Motor neuron (in vitro differentiated cells): ENCODE measurements at places on chromosomes 13 and 19.
A peak's percentile ranks its signal among the peaks of the same experiment; 100 is the strongest.

DNA sequence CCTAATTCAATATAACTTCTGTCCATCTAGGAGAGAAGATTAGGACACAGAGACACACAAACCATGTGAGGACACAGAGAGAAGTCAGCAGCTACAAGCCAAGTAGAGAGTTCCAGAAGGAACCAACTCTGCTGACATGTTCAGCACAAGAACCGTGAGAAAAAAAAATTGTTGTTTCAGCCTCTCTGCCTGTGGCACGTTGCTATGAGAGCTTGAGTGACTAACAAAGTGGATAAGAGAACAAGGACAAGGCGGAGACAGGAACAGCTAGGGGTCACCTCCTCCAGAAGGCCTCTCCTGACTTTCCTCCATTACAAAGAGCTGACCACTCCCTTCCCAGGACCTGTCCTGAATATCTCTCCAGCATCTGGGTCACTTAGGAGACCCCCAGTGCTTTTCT, 5.6 kb upstream of the SIGLEC12 start:
- ATAC-seq, result no peak

DNA sequence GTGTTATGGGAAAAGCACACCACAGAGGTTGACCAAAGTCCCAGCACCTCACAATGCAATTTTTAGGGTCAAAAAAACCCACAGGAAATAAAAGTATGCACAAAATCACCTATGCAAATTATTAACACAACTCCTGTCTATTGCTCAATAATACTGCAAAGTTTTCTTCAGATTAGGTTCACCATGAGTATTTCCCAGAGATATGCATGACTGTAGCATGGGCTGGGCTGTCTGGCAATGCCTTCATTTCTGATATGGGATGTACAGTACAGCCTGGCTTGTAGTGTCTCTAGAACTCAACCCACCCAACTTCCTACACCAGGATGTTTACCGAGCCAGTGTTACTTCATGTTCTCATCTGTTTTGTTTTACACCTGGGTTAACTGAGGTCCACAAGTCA, 698.7 kb upstream of the ARGLU1 start:
- ATAC-seq, result no peak

DNA sequence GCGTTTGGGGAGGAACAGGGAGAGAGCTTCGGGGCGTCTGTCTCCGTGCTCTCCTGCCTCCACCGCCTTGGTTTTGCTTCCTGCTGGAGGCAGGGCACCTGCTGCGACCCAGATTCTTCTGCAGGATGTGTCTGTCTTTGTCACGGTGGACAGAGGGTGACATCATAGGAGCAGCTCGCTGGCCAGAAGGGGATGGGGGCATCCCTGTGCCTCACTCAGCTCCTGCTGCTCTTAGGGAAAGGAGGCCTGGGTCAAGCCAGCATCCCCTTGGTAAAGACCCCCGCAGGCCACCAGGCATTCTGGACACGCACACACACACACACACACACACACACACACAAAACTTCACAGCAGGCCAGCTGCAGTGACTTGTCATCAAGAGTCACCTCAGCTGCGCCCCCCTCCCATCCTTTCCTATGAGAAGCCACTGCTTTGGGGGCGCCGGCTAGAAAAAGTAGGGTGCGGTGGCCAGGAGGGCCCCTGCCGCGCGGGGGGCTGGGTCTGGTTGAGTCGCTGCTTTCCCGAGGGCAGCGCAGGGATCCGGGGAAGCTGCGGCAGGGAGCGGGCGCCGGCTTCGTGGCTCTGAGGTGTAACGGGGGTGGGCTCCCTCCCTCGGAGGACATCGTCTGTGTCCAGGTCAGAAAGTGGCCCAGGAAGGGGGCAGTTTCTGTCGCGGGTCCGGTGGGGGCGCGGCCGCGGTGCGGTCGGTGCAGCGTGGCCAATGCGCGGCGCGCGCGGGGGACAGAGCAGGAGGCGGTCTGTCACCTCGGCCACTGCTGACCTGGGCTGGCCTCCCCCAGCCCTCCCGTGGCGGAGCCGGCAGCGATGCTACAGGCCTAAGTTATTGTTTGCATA, 15.8 kb upstream of the NPAS1 start:
- ATAC-seq, result peak; percentile 19

DNA sequence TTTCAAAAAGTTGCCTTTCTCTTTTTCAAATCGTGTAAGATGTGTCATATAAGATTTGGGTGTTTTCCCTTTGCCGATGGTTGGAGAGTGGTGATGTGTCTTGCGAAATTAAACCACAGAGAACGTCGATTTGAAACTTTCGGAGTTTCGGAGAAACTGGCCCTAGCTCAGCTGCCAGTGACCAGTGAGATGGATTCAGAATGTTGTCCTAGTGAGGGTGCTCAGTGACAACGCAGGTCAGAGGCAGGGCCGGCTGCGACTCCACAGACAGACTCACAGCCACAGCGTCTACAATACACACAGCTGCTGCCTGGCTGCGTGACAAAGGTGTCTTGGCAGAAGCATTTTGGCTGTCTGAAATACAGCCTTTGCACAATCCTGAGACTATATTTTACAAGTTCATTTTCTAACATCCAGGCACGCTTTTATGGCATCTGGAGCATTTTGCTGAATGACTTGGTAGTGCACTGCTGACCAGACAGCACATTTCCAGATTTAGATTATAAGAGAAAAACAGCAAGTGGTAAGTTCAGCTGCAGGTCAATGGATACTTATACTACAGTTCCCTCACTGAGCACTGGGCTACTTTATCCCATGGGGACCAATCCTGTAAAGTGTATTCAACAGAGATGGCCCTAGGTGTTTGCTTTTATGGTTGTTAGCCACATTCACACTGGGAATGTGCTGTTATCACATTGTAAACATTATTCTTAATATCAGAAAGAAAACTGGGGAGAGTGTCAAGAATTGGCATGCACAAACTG, 207.5 kb downstream of the KCNRG start:
- no peak for ATAC-seq

DNA sequence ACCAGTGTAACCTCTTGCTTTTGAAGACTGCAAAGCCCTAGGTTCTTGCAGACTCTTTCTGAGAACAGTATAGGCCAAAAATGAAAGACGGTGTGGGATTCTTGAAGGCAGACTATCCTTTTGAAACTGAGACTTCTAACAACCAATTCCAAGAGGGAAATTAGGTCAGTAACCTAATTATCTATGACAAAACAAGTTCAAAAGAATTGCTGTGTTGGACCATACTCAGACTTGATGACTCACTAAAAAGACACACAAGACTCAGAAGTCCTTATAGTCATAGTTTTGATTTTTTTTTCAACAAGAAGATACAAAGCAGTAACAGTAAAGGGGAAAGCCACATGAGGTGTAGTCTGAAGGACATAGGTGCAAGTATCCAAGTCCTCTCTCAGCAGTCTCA, 624.0 kb upstream of the GPC6 start:
- no peak for ATAC-seq

DNA sequence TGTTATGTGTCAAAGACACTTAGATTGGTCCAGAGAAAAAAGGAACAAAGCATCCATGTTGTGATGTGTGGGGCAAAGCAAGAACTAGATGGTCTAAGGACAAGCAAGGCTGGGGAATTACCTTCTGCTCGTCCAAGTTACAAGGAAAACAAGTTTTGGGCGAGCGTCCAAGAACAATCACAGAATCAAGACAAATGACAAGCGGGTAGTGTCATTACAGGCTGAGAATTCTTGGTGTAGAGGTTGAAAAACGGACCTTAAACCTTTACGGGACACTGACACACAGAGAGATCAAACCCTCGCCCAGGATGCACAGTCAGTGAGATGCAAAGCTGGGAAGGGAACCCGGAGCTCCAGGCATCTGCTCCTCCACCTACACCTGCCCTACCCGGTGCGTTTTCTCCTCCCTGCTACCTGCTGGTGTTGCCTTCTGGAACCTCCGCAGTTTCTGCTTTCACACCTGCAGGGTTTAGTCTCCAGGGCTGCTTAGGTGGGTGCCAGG, 515 bp upstream of the ZNF324B start:
- ATAC-seq, result peak; percentile 47

GRCh38 chr13:60757501-60758215, 360.6 kb downstream of the TDRD3 start:
- peak; percentile 75 for ATAC-seq

DNA sequence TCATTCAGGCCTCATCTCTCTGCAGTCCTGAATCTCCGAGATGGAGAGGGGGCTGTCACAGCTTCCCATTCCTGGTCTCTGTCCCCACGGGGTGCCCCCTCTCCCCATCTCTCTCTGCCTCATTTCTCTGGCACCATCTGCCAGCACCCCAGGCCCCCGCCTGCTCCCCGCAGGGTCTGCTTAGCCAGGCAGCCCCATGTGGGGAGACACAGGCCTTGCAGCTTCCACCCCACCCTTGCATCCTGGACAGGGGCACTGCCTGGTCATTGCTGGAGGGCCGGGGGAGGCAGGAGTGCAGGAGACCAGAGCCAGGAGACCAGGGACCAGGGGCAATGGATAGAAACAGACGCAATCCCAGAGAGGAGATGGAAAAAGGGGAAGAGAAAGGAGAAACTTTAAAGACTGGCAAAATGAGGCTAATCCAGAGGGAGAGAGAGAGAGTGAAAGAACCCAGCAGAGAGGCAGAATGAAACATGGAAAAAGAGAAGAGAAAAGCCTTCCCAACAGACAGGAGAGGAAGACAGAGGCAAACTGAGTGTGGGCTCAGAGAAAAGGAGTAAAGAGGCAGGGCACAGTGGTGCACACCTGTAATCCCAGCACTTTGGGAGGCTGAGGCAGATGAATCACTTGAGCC, 8.8 kb upstream of the GIPR start:
- no peak for ATAC-seq

- peak; percentile 44 for ATAC-seq
Observed at GRCh38 chr19:37505958-37506386, 767 bp upstream of the ZNF793 start.

DNA sequence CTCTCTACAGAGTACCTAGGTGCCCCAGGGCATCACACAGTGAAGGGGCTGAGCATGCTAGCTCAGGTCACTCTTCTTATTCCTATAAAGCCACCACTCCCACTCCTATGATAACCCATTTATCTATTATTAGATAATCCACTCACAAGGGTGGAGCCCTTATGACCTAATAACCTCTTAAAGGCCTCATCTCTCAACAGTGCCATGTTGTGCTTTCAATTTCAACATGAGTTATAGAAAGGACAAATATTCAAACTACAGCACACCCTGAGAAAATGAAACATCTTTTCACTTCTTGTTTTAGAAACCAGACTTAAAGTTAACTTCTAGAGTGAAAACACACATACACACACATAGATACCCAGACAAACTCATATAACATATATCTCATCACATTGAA, 1494.9 kb upstream of the MIR17HG start:
- ATAC-seq, result no peak

DNA sequence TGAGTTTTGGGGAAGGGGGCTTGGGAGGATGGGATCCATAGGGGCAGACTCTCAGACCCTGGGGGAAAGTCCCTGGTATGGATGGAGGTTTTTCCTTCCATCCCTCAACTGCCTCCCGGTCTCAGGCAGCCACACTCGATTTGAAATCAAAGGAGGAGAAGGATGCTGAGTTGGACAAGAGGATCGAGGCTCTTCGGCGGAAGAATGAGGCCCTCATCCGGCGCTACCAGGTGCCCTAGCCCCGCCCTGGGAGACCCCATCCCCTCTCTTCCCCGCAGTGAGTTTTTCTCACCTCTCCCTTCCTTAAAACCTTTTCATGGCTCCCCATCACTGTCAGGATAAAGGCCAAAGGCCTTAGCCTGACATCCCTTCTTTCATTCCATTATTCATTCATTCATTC, 2.1 kb downstream of the CCDC9 start:
- ATAC-seq, result no peak
